SK-N-SH (cell line): ENCODE measurements at places on chromosomes 11 and 22.

DNA sequence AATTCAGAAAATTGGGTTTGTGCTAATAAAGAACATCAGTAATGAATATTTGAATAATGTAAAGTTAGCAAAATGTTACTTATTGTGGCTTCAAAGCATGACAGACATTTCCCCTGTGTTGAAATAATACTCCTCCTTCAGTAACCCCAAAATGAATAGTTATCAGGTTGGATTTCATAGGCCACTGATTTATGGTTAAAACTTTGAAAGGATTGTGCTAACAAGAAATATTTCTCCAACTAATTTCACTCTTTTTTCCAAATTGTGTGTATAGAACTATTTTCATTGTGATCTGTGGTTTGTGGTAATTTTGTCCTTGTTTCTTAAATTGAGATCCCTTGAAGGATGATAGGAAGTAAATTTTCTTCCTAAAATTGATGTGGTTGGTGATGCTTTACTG is 7.9 kb downstream of the DDX10 start:
- no peak for DNase-seq

- DNase-seq: no peak
Observed at GRCh38 chr22:26995235-26995634, 337.8 kb downstream of the MIAT start.

GRCh38 chr11:7347611-7348431 is 96.1 kb downstream of the SYT9 start:
- DNase-seq: no peak

GRCh38 chr11:134200688-134201087 is 23.1 kb downstream of the NCAPD3 start:
- DNase-seq: no peak

DNA sequence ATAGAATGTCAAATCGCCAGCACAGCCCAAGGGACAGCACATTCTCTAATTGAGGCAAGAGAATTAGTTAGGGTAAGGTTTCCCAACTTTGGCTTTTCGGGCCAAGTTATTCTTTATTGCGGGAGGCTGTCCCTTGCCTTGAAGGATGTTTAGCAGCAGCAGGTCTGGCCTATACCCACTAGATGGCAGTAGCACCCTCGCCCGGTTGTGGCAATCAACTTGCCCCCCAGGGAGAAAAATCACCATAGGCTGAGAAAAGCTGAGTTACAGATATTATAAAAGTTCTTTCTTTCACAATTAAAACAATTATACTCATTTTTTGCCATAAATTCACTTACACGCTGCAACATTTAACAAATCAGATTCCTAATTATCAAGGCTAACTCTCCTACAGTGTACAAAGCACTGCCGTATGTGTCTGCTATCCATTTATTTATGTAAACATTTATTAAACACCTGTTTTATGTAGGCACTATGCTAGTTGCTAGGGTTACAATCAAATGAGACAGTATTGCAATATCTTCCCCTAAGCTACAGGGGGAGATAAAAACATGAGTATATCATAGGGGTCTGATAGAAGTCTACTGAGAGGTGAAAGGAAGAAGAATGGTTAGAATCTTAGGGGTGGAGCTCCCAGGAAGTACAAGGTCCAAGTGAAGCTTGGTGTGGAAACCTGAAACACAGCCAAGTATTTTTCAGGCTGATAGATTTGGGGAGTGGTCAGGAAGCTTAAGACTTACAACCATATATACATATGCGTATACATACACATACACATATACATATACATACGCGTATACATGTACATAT is 452.3 kb downstream of the RAB38 start:
- DNase-seq: peak; percentile 5

DNA sequence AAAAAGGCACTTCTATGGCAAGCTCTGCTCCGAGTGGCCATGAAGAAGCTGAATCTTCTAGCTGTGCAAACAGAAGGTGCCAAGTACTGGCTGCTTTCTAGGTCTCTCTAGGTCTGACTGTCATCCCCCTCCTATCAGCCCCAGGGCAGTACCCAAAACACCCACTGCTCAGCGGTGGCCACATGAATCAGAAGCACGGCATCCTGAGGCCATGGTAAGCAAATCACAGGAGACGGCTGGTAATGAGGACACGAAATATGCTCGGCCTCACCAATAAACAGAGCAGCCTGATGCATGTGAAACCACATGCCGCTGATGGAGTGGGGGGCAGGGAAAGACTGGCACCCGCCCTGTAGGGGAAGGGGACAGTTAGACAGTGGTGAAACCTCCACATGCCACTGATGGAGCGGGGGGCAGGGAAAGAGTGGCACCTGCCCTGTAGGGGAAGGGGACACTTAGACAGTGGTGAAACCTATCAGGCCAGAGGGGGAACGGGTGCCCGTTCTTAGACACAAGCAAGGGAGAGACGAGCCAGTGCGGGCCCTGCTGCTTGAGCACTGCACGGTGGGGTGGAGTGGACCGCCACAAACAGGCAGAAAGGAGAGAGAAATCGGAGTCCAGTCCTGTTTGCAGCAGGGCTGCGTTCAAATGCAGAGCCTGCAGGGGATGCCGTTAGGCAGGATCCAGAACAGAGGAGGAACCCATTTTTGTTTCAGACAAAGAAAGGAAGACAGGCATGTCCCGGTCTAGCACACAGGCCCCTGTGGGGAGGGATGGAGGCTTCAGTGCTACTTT is 29.9 kb upstream of the MOB2 start:
- peak; percentile 39 for DNase-seq

GRCh38 chr11:13280092-13280722 is 2.6 kb downstream of the BMAL1 start:
- no peak for DNase-seq
